ENCODE measurements at places on chromosomes 5 and 9.

- H3K27me3 ChIP-seq, result peaks cover 6% of the 10 kb centered on the region
- H3K4me1 ChIP-seq, result no peaks in the 10 kb centered on the region
- no peaks in the 10 kb centered on the region for H3K36me3 ChIP-seq
- no peak overlapping the region for H3K4me3 ChIP-seq
- no peak for DNase-seq
- no peak overlapping the region for H3K27ac ChIP-seq
These were observed 105.7 kb downstream of the SPOCK1 start for GRCh38 chr5:137393196-137393993.

DNA sequence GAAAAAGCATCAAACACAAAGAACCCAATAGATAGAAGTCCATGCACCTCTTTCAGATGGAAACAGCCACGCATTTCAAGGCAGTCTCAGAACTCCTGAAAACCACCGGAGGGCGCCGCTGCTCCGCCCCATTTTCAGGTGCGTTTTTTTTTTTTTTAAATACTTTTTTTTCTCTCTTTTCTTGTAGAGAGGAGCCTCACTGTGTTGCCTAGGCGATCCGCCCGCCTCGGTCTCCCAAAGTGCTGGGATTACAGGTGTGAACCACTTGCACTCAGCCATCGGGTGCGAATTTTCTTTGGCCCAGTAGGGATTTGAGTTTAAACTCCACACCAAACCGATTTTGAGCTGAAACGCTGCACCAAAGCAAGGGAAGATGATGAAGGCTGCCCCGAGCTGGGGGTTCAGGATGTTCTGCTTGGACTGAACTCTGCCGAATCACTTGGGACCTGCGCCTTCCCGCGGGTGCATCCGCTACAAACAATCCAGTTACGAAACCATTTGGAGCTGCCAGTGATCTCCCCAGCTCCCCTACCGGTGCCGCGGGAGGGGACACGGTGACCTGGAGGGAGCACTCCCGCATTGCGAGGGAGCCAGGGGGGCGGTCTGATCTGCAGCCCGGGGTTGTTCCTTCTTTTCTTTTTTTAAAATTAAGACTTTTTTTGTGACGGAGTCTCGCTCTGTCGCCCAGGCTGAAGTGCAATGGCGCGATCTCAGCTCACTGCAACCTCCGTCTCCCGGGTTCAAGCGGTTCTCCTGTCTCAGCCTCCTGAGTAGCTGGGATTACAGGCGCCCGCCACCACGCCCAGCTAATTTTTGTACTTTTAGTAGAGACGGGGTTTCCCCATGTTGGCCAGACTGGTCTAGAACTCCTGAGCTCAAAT is 1.4 kb downstream of the PTGR1 start:
- peaks cover 22% of the 10 kb centered on the region for H3K27me3 ChIP-seq
- peak overlapping the region; percentile 22 for H3K27ac ChIP-seq
- peaks cover 19% of the 10 kb centered on the region for H3K4me1 ChIP-seq
- peak overlapping the region; percentile 87 for H3K4me3 ChIP-seq

DNA sequence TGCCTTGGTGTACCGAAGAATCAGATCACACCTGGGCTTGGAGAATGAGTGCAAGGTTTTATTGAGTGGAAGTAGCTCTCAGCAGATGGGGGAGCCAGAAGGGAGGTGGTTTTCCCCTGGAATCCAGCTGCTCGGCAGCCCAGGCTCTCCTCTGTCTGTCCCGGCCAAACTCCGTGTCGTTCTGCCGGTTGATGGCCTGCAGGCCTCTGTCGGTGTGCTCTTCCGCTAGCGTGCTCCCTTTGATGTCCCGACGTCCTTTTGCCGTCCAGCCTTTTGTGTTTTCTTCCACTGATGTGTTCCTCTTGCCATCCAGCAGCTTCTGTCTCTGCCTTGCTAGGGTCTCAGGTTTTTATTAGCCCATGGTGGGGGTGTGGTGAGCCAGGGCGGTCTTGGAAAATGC is 28.0 kb upstream of the MIER3 start:
- H3K4me1 ChIP-seq, result no peaks in the 10 kb centered on the region
- H3K4me3 ChIP-seq, result no peak overlapping the region
- H3K27ac ChIP-seq, result no peak overlapping the region
- DNase-seq, result no peak
- H3K27me3 ChIP-seq, result no peaks in the 10 kb centered on the region

GRCh38 chr5:33322632-33323031 is 118.1 kb upstream of the TARS1 start:
- no peak overlapping the region for H3K27ac ChIP-seq
- no peaks in the 10 kb centered on the region for H3K4me1 ChIP-seq
- H3K4me3 ChIP-seq, result no peak overlapping the region
- DNase-seq, result no peak
- H3K36me3 ChIP-seq, result no peaks in the 10 kb centered on the region

DNA sequence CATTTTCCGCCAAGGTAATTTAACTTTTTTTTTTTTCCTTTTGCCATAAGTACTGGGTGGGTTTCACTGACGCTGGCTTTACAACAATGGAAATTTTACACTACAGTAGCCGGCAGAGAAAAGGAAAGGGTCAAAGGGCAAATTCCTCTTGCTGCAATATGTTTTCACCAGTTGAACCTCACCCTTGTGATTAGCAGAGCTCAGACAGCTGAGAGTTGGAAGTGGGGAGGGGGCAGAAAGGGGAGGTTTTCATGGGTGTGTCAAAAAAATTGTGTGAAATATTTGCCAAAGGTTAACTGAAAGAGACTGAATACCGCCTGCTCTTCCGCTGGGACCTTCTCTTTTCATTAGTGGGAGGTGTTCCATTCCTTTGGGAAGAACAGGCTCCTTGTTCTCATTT is 296.9 kb downstream of the ADAMTS6 start:
- no peak overlapping the region for H3K27ac ChIP-seq
- H3K4me1 ChIP-seq, result no peaks in the 10 kb centered on the region
- DNase-seq, result no peak

- H3K4me1 ChIP-seq, result no peaks in the 10 kb centered on the region
- peaks cover 18% of the 10 kb centered on the region for H3K27me3 ChIP-seq
- H3K27ac ChIP-seq, result no peak overlapping the region
- no peak for DNase-seq
These were observed 266.3 kb downstream of the PSAT1 start for GRCh38 chr9:78563269-78563668.

All from naive thymus-derived CD8-positive, alpha-beta T cell (primary cell).